ENCODE measurements at places on chromosomes 12 and 14.

DNA sequence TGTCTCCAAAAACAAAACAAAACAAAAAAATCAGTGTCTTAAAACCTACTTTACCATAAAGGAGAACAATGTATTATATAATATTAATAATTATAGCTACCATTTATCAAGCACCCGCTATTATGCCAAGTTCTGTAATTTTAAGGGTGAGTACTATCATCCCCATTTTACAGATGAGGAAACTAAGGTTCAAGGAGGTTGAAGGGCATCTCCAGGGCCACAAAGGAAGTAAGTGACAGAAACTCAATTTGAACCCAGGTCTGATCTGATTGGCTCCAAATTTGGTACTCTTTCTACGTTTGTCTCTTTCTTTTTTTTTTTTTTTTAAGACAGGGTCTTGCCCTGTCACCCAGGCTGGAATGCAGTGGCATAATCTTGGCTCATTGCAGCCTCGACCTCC is 115.4 kb downstream of the BCAT1 start:
- no peak for DNase-seq

DNA sequence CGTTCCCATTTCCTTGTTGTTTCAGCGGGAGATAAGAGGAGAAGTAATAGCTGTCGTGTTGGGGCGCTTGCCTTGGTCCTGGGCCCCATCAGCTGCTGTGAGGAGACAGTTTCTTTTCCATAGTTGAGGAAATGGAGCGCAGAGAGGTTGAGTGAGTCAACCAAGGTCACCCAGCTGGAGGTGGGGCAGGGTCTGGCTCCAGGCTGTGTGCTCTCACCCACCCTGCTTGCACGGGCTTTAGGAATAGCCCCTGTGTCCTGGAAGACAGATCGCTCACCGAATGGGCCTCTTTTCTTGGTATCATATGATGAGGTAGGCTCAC is 165.7 kb upstream of the RTL1 start:
- DNase-seq = no peak

DNA sequence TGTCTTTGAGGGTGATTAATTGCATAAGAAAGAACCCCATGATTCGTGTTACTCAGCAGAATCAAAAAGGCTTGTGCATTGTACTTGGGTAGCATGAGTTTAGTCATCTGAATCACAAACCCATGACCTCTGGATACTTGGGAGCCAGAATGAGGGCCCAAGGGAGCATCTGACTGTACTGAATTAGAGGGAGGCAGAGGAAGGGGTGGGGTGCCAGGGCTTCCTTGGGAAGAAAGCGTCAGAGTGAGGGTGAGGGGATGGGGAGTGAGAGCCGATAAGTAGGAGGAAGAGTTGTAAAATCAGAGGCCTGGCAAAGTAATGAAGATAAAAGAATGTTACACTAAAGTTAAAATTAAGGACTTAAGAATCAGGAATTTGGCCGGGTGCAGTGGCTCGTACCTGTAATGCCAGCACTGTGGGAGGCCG is 29.8 kb downstream of the GPRC5D start:
- DNase-seq = no peak

GRCh38 chr14:92658684-92659083 is 89.7 kb downstream of the LGMN start:
- DNase-seq = no peak

- DNase-seq = peak; percentile 4
These were observed 2.2 kb upstream of the PTHLH start for GRCh38 chr12:27974735-27975221.

- no peak for DNase-seq
These were observed 396.8 kb downstream of the NUAK1 start for GRCh38 chr12:105741786-105742566.

- no peak for DNase-seq
These were observed 128.8 kb downstream of the LMNTD1 start for GRCh38 chr12:25424211-25424731.

- peak; percentile 32 for DNase-seq
These were observed 451.1 kb downstream of the PCNX1 start for GRCh38 chr14:71358209-71358931.

DNA sequence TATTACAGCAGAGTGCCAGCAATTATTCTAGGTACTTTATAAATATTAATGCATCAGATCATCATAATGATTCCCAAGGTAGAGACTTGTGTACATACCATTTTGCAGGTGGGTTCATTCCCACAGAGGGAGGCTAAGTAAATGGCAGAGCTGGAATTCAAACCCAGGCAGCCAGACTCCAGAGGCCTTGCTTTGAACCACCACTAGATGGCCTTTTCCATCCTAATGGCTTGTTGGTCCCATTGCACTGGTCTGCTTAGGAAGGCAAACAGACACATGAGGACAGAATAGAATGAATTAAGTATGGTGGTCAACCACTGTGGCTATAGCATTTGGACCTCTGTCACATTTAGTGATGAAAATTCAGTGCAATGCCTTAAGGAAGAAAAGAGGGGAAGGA is 158.7 kb downstream of the METTL25 start:
- DNase-seq = no peak

DNA sequence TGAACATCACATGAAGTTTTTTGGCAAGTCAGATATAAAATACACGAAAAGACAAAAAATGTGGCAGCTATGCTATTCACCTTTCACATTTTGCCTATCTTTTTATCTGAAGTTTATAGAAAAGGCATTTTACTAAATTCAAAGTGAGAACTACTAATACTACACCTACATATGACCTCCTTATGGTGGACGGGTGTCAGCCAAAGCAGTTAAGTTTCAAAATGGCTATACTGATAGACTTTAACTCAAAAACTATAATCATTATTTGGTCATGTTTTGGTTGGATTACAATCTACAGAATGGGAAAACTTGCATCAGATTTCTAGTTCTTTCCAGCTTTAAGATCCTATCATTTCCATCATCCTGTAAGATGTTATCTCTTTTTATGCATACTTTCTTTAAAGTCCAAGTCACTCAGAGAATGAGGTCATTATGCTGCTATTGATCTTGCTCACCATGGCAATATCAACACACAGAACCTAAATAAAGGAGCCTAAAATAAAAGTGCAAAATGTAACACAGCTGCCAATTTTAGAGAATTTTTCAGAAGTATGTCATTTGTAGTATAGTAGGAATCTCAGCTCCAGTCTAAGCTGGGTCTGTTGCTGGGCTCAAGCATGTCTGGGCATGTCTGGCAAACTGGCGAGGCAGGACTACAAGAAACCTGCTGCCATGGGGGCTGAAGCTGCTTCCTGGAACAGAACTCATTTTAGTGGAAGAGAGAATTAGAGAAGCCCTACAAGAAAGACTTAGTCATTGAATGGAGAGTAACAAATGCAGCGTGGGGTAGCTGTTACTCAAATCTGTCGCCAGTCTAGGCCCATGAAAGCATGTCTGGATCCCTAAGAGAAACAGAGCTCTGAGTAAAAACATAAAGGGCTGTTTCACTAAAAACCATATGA is 7.6 kb upstream of the AEBP2 start:
- peak; percentile 64 for DNase-seq

DNA sequence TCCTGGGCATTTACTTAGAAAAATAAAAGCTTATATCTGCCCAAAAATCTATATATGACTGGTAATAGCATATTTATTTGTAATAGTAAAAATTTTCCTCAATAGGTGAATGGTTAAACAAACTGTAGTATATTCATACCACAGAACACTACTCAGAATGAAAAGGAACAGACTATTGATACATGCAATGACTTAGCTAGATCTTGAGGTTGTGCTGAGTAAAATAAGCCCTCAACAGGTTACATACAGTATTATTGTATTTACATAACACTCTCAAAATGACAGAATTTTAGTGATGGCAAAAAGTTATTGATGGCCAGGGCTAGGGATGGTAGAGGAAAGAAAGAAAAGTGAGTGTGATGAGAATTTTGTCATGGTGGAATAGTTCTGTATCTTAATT is 178.4 kb downstream of the BMP4 start:
- DNase-seq = no peak

DNA sequence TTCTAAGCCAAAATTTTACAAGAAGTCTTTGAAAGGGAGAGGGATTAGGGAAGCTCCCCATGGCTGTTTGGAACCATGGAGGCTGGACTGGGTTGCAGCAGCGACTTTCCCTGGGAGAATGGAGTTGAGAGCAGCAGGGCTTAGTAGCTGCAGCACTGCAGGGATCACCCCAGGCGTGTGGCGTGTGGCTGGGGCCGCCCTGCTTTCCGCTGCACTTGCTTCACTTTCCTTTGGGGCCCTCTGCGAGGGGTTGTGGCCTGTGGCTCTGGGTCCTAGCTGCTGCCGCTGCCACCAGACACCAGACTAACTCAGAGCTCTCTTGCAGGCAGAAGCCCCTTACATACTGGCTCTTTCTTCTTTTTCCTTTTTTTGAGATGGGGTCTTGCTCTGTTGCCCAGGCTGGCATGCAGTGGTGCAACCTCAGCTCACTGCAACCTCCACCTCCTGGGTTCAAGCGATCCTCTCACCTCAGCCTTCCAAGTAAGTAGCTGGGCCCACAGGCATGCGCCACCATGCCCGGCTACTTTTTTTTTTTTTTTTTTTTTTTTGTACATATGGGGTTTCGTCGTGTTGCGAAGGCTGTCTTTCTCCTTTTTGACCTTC is 25.4 kb downstream of the CCDC62 start:
- DNase-seq = no peak

DNA sequence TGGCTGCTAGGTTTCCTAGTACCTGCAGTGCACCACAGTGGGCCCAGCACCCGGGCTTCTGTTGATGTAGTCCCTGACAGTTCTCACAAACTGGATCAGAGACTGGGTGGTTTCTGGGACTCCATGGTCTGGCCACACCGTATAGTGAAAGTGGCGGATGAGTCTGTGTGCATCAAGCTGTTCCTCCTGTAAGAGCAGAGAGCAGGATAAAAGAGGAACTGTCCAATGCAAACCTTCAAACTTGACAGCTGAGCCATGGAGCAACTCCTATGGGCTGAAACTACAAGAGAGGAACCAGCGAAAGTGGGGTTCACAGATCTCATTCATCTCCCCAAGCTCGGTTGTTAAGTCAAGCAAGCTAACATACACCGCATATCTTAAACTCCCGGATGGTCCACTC is 102.8 kb downstream of the PTPRB start:
- no peak for DNase-seq

DNA sequence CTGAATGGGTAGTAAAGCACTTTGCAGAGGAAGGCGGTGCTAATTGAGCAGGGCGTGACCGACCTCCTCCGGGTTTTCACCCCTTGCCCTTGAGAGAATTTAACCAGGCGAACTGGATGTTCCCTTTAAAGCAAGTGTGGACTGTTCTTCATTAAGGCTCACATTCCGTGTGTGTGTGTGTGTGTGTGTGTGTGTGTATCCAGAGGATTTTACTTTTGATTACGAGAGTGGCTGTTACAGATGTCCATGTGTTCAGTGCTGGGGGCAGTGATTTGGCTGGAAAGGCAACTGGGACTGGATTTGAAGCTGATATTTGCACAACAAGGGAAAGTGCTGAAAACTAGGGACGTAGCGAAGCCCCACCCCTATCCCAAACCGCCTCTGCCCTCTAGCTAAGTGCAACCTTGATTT is 2.2 kb downstream of the TMEM132C start:
- no peak for DNase-seq

DNA sequence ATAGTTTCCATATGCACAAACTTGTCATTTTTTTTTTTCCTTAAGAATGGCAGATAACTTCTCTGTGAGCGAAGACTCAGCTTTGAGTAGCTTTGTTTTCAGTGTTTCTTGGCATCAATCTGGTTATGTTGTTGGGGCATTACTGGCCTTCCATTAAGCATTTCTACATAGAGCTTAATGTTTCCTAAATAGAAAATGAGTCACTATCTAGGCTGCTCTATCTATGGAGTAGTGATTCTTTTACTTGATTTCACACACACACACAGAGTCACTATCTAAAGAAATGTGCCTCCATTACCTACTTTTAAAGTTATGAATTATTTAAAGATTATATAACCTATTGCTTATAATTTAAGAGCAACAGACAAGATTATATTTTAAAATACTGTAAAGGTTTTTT is 53.9 kb downstream of the TMEM260 start:
- no peak for DNase-seq

DNA sequence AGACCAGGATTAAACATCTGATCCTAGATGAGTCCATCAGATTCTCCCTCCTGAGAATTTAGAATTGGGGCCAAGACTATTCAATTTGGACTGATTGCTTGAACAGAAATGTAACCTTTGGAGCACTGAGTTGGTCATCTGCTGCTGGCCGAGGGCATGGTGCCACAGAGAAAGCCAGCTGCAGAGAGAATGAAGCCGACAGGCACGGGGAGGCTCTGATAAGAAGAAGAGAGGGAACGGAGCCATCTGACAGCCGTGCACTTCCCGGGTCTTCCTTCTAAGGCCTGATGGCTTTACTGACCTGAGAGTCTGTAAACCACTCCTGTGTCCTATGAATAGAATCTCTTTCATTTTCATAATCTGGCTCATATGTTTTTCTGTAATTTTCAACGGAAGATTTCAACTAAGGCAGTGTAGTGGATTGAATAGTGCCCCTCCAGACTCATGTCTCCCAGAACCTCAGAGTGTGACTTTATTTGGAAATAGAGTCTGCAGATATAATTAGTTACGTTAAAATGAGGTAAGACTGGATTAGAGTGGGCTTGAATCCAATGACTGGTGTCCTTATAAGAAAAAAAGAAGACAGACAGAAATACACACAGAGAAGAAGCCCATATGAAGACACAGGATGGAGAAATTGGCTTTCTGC is 39.1 kb upstream of the FRS2 start:
- no peak for DNase-seq

DNA sequence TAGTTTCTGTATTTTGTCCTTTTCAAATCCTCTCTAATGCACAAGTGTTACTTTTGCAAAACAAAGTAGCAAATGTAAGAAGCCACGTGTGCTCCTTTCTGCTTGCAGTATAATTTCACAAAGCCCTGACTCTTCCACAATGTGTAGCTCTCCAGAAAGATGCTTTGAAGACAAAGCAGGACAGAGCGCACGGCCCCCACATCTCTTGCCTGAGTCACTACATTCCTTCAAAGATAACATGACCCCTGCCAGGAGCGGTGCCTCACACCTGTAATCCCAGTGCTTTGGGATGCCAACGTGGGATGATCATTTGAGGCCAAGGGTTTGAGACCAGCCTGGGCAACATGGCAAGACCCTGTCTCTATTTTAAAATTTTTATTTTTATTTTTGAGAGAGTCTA is 40.5 kb downstream of the JAG2 start:
- DNase-seq = no peak

- no peak for DNase-seq
These were observed 2.2 kb upstream of the FBXO33 start for GRCh38 chr14:39434401-39434800.

DNA sequence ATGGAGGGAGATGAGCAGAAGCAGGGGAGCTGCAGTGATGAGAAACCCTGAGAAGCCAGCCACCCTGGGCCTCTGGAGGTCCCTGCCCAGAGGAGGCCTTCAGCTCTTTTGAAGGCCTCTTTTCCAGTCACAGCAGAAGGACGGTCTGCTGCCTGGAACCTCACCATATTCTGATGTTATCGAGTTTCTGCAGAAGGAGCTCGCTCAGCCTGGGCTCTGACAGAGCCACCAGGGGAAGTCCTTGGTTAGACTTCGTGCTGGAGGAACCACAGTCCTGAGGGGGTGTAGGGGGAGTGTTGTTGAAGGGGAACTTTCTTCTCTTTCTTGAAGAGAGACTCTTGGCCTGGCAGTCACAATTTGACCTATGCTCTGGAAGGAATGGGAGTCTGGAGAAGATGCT is 25.1 kb upstream of the BATF start:
- peak; percentile 68 for DNase-seq

- DNase-seq = no peak
These were observed 85.1 kb upstream of the ATF1 start for GRCh38 chr12:50678650-50679365.

GRCh38 chr12:110750784-110751461 is 8.2 kb upstream of the PPP1CC start:
- DNase-seq = no peak

Data from activated CD4-positive, alpha-beta T cell treated with anti-CD3 and anti-CD28 coated beads for 48 hours (primary cell).